ENCODE measurements at places on chromosomes 1 and 21.
A peak's percentile ranks its signal among the peaks of the same experiment; 100 is the strongest.

DNA sequence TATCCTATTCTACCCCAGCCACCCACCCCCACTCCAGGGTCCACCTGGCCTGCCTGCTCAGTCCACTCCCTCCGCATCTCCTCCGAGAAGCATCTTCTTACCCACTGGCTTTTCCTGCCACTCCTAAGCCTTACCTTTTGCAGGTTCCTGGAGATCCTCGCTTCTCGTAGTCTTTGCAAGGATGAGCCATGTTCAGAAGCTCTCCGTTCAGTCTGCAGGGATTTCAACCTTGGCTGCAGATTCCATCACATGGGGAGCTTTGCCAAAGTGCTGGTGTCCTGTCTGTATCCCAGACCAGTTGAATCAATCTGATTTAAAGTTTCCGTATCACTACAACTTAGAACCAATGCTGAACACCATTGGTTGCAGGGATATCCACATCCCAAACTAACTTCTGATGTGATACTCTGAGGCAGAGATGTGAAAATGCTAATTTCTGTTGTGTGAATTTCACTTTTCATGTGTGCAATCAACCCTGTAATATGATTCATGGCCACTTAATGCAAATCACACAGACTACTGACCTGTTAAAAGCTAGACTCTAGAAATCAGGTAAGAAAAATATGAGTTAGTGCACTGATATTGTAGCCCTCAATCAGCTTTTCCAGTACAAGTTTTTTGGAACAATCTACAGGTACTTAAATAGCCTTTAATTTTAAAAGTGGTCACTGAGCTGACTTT is 61.9 kb downstream of the CAPN2 start:
- DNase-seq, result no peak

DNA sequence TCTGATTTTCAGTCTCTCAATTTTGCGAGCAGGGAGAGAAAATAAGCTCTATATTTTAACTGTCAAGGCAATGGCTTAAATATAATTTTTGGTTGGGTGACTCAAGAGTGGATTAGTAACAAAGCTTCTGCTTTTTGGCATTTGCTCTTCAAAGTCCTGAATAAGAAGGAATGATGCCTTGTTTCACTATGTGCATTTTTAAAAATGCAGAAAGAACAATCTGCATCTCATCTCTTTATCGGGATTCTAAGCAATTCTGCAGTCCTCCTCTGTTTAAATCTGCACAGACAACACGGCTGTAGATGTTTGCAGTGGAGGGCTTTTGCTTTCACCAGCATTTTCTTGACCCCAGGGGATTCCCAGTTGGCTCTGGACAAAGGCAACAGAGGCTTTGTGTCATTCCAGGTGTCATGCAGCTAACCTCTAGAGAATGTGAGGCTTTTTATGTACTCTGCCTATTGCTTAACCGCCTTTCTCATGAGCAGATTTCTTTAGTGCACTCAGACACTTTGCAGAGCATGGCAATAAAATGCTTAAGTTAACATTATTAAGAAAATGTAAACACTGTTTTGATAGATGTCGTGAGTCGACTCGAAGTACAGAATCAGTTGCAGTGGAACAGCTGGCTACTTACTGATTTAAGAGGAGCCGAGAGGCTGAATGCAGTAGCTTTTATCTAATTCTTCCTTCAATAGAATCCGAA is 783.2 kb upstream of the NEGR1 start:
- DNase-seq, result peak; percentile 84

DNA sequence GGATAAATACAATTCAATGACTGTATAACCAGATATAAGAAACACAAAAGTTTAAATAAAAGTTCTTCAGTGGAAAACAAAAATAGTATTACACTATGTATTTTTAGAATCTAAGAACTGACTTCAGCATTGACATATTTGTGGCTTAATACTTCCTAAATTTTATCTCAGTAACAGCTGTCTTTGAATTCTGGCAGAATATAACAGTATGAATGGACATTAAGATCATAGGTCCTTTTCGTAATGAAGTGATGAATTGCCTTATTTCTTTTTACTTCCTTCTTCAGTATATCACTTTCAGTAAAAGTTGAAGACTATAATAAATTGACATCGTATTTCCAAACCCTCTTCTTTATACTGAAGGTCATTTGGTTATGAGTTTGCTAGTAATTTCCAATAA is 1030.0 kb downstream of the MRPL39 start:
- no peak for DNase-seq

DNA sequence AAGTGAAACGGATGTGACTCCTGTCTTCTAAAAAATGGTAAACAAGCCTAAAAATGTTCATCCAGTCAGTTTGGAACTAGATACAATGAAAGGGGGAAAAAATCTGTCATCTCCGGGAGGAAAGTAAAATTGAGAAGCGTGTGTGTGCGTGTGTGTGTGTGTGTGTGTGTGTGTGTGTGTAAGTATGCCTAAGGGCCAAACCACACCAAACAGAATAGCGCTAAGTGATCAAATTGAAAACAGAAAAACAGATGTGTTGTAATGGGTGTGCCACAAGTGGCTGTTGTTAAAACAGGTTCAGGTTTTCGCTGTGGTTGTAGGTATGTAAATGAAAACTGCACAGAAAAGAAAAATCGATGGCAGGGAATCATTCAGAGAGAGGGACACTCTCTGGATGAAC is 106.7 kb downstream of the RNF220 start:
- DNase-seq, result no peak

GRCh38 chr1:63621698-63622097 is 28.5 kb downstream of the PGM1 start:
- DNase-seq, result no peak

- DNase-seq, result no peak
These were observed 392.3 kb upstream of the CAMK1G start for GRCh38 chr1:209191262-209191634.

DNA sequence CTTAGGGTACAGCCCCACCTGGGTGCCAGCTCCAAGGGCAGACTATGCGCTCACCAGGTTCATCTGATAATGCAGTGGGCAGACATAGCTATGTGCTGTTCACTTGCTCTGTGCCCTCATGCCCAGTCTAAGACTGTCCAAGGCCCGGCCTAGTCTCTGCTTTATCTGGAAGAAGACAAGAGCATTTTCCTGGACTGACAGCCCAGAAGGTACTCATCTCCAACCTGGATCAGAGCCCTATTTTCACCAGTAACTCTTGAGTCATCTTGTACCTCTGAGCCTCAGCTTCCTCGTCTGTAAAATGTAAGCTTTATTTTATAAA is 28.5 kb upstream of the LRRC8C start:
- DNase-seq, result no peak

DNA sequence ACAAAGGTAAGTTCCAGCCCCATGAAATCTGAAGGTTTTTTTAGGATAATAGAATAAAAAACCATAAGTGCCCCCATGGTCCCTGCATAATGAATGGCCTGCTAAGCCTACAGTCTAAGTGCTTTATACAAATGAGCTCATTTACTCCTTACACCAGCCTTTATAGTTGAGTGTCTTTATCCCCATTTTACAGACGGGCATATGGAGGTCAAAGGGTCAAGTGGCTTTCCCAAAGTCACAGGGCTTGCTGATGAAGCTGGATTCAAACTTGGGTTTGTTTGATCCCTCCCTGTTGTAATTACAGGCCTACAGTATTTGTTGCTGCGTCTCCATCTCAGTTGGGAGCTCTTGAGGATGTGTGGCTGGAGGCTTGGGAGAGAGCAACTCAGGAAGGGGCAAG is 28.3 kb upstream of the ARHGEF10L start:
- DNase-seq, result no peak

- DNase-seq, result no peak
These were observed 49.4 kb downstream of the ADCY10 start for GRCh38 chr1:167864392-167865032.

DNA sequence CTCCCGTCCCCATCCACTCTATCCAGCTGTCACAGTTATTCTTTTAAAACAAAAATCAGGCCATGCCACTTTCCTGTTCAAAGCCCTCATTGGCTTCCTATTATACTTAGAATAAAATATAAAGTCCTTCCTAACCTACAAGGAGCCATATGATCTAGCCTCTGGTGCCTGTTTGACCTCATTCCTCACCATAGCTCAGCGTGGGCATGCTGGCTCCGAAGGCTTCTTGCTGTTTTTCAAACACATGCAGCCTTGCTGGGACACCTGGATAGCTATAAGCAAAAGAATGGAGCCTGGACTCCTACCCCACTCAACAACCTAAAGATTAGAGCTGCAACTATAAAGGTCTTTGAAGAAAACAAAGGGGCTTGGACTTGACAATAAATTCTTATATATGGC is 23.7 kb downstream of the DHCR24 start:
- DNase-seq, result no peak

GRCh38 chr1:92698932-92699331 is 86.0 kb downstream of the EVI5 start:
- no peak for DNase-seq

DNA sequence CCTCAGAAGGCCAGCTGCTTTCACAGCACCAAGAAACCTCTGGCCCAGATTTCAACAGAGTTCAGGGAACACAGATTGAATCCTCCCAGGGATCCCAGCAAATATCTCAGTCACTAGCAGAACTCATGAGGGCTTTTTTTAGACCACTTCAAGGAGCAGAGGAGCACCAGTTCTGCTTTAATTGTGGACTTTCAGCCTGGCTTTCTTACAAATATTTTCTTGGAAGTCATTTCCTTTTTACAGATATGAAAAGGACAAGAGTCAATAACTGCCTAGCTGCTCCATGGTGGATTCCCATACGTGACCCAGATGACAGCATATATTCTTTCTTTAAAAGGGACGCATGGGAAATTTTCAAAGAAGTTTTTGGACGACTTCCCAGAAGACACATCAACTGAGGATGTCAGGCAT is 6.4 kb upstream of the LRRC8B start:
- DNase-seq, result no peak

DNA sequence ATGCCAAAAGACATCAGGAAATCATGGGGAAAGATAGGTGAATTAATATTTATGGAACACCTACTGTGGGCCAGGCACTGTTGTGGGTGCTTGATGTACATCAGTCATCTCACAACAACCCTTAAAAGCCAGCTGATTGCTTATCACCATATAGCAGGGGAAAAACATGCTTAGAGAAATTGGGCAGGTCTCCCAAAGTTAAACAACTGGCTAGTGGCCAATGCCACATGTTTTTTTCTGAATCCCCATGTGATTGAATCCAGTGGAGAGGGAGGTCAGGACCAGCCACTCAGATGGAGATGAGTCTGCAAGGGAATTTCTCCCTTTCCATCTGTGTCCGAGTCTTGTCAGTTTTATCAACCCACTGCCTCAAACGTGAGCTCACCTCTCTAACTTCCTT is 33.5 kb downstream of the UTP25 start:
- no peak for DNase-seq

DNA sequence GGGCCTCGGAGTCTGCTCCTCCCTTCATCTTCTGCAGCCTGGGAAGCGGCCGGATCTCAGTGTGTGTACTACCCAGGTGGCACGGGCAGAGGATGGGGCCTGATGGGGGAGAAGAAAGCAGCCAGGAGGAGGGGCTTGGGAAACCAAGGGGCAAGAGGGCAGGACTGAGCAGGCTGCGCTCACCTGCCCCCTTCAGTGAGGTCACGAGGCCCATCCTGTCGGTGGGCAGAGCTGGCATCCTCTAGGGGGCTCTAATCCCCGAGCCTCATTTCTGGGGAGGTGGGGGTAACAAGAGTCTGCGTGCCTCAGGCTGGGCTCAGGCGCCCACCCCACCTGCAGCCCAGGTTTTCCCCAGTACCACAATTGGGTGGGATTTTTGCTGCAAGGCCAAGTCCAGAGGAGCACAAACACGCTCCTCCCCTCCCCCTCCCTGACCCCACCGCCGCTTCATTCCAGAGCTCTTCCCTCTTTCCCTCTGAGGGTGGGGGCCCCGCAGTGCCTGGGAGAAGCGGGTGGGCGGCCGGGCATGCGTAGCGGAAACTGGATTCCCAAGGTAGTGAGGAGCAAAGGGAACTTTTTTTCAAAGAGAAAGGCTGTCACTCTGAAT is 1.8 kb upstream of the WNT3A start:
- no peak for DNase-seq

DNA sequence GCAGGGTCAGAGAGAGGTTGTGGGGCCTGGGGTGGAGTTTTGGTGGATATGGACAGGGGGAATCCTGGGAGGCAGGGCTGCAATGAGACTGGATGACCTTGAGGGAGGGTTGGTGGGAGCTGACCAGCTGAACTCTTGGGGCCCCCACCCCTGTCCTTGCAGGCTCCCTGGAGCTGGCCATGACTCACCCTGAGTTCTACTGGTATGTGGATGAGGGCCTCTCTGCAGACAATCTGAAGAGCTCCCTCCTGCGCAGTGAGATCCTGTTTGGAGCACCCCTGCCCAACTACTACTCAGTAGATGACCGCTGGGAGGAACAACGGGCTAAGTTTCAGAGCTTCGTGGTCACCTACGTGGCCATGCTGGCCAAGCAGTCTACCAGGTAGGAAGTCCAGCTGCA is 23.6 kb downstream of the DISP3 start:
- DNase-seq, result no peak

GRCh38 chr1:119782631-119783325 is 14.1 kb upstream of the HMGCS2 start:
- DNase-seq, result no peak

GRCh38 chr1:91171898-91172297 is 150.1 kb upstream of the ZNF644 start:
- no peak for DNase-seq

All from SK-N-DZ (cell line).